ENCODE measurements at places on chromosomes 5 and 9. TPM values are rescaled to one million over a fixed set of nuclear protein-coding genes. Genes with fewer than 3 reads are reported as not detected.

DNA sequence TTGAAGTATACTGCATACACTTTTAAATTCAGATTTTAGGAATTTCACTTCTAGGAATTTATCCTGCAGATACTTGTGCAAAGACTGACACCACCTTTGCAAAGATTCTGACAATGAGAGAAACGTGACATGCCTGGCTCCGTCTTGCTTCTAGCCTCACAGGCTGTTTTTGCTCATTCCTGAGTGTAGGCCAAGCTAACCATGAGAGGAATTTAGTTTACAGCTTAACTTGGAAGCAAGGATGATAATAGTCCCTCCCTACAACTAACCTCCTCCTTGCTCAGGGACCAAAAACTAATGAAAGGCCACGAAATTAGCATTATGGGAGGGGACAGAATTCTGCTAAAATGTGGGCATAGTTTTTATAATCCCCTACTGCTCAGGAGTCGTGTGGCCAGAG lies 31.1 kb downstream of the C5orf22 start:
- no peak for DNase-seq

DNA sequence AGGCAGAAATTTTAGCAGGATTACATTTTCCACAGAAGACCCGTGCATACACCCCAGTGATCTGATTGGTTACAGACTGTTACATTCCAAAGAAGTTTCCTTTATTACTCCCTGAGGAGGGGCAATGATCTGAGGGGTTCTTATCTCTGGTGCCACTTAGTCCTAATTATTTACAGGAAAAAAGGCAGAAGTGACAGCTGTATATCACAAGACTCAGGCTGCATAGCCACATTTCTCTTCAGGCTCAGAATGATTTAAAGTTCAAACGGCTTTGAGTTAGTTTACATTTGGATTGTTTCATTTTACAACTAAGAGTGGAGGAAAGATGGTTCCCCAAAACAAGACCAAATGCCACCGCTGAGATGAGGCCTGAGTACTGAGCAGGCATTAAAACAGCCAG lies 17.3 kb downstream of the NAIF1 start:
- DNase-seq: no peak

DNA sequence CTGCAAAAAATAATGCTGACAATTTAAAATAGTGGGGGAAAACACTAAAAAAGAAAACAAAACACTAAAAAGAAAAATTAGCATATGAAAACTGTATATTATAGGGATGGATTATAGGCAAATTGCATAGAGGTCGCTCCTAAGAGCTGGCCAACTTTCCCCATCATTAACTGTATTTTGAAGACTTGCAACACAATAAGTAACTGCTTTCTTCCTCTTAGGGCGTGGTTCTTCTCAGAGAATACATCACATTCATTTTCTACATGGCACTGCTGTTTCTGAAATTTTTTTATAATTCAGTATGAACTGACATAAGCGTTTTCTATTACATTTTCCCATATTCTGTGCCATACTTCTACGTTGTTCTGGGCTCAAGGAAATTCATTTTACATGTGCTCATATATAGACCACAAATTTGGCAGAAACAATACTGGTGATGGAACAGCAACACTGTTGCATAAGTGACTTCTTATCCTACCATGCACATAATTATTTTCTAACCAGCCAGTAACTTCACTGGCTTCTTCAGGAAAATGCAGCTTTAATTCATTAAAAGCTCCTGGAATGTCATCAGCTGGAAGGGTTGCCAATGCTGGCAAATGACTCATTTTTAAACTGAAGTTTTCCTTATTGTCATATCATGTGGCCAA lies 171.2 kb upstream of the DMAC1 start:
- no peak for DNase-seq

The PTGS1 gene
- 16.4 TPM for total RNA-seq

The FGFR4 gene
- 109 TPM for total RNA-seq

DNA sequence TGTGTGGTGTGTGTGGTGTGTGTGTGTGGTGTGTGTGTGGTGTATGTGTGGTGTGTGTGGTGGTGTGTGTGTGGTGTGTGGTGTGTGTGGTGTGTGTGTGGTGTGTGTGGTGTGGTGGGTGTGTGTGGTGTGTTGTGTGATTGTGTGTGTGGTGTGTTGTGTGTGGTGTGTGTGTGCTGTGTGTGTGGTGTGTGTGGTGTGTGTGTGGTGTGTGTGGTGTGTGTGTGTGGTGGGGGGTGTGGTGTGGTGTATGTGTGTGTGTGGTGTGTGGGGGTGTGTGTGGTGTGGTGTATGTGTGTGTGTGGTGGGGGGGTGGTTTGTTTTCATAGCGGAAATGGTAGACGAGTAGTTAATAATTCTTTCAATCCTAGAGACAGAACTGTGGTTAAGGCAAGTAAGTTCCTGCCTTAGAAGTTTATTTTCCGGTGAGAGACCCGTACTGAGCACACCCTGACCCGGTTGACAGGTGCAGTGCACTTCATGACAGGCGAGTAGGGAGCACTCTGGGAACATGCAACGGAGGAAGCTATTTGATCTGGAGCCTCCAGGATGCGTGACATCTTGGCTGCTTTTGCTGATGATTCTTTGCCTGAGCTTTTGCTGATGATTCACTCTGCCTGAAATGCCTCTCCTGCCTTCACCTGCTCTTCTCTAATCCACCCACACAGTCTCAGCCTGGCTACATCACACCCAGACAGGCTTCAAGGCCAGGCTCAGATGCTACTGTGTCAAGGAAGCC lies 21.7 kb upstream of the FAT2 start:
- no peak for DNase-seq

GRCh38 chr5:131671994-131672655 lies 37.1 kb upstream of the RAPGEF6 start:
- no peak for DNase-seq

The OLFML2A gene
- total RNA-seq: 39.5 TPM

- DNase-seq: no peak
Measured at GRCh38 chr5:39315995-39316394, 48.3 kb downstream of the C9 start.

The LTC4S gene
- 22.6 TPM for total RNA-seq

Measured in upper lobe of right lung (tissue), 1 donor.